AML-193 (cell line): ENCODE measurements at places on chromosomes 7 and 10.

- DNase-seq, result no peak
Measured at GRCh38 chr7:73834626-73835191, 3.9 kb downstream of the CLDN4 start.

- no peak for DNase-seq
Measured at GRCh38 chr10:123868038-123869019, 23.3 kb downstream of the CPXM2 start.

GRCh38 chr7:152937282-152937681 lies 177.7 kb downstream of the ACTR3B start:
- DNase-seq, result no peak

- no peak for DNase-seq
Measured at GRCh38 chr7:106023369-106024322, 60.6 kb downstream of the CDHR3 start.

DNA sequence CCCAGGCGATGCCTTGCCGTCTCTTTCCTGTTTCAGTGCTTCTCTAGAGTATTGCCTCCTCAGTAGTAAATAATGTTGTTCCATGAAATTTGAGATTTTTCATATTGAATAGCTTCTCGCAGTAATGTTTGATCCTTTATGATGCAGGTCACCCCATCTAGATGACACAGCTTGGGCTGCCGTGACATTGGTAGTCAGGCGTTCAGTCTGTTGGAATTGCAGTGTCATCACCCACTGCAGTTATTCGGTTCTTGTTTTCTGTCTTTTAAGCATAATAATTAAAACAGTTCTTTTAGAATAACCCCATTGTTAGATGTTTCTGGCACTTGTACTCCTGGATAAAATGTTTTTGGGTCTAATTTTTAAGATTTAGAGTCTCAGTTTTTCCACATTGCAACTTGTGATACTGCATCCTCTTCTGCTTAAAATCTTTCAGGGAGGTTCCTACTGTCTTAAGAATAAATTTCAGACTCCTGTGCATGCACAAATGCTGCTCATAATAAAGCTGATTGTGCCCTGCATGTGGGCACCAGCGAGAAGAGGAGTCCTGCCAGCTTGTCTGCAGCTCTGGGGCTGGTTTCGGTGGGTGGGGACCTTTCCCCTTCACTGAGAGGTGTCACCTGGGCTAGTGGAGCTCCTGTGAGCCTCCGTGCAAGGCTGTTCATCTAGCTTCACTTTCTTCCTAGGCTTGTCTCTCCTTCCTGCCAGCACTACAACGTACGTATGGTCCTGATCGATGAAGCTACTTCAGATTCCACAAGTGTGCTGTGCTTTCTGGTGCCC lies 44.8 kb downstream of the SDK1 start:
- DNase-seq, result no peak

DNA sequence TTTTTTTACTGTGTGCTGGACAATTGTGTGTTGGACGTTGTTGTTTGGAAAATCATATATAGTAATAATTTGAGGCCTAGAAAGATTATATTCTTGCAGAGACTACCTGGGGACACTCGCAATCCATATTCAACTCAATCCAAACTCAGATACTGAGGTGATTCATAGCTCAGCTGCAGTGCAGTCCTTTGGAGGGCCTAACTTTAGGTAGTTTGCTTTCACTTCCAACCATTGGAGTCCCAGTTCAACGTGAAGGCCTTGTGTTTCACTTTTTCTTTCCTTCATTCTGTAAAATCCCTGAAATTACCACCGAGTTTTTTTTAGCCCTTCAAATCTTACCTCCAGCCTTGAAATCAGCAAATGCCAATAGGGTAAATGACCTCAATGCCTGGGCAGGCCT lies 32.3 kb downstream of the ATRNL1 start:
- DNase-seq, result no peak

DNA sequence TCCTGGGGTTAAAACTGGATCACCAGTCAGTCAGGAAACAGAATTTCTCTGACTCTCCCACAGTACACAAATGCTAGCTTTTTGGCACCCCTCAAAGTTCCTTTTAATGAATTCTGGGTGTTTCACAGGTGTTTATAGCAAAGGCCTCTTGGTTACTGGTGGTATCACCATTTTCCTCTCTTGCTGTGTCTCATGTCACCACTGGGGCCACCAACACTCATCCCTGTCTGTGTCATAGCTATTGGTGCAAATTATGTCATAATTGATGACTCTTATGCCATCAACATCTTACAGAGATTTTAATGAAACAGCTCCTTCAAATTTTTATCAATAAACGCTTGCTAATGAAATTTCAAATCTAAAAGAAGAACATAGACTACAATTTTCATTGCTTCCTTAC lies 27.7 kb upstream of the OSBPL3 start:
- DNase-seq, result no peak
